ENCODE measurements at places on chromosomes 12 and 14.

- DNase-seq: no peak
These were observed 38.6 kb downstream of the DGLUCY start for GRCh38 chr14:91152499-91152898.

DNA sequence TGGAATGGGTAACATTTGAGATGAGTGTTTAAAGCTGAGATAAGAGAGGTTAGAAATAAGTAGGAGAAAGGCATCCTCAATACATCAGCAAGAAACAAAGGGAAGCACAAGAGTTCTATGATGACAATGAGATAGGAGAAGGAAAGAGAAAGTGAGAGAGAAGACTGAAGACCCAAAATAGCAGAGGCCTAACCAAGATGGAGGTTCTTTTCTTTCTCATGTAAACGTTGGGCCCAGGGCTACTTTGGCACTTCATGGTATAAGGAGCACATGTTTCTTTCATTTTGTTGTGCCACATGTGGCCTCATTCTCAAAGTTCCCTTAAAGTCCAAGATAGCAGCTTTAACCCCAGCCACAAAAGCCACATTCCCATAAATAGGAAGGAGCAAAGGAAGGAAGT is 120.5 kb upstream of the RMST start:
- DNase-seq: no peak

- DNase-seq: no peak
These were observed 114.6 kb downstream of the PPFIA2 start for GRCh38 chr12:81644503-81644902.

GRCh38 chr12:124170760-124171159 is 124.1 kb upstream of the RFLNA start:
- no peak for DNase-seq

- DNase-seq: no peak
These were observed 36.3 kb upstream of the BBS10 start for GRCh38 chr12:76384560-76384959.

- no peak for DNase-seq
These were observed 213.6 kb downstream of the C12orf42 start for GRCh38 chr12:103282124-103282523.

- no peak for DNase-seq
These were observed 2.4 kb downstream of the FOS start for GRCh38 chr14:75280831-75281653.

DNA sequence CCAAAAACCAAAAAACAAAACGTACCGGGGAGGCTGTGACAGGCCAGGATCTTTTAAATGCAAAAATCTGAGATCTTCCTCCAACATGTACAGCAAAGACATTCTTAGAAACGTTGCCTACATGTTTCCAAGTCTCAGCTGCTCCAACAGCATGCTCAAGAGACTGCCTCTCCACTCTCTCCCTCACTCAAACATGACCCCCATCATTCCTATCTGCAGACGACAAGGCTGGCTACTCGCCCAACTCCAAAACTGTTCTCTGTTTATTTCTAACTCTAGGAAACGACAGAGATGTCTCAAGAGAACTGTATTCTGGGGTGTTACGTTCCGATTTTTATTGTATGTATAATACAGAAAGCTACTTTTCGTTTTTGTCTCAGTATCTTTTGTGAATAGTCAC is 57.5 kb upstream of the TMCC3 start:
- DNase-seq: no peak

- DNase-seq: no peak
These were observed 14.8 kb downstream of the JDP2 start for GRCh38 chr14:75442642-75443041.

DNA sequence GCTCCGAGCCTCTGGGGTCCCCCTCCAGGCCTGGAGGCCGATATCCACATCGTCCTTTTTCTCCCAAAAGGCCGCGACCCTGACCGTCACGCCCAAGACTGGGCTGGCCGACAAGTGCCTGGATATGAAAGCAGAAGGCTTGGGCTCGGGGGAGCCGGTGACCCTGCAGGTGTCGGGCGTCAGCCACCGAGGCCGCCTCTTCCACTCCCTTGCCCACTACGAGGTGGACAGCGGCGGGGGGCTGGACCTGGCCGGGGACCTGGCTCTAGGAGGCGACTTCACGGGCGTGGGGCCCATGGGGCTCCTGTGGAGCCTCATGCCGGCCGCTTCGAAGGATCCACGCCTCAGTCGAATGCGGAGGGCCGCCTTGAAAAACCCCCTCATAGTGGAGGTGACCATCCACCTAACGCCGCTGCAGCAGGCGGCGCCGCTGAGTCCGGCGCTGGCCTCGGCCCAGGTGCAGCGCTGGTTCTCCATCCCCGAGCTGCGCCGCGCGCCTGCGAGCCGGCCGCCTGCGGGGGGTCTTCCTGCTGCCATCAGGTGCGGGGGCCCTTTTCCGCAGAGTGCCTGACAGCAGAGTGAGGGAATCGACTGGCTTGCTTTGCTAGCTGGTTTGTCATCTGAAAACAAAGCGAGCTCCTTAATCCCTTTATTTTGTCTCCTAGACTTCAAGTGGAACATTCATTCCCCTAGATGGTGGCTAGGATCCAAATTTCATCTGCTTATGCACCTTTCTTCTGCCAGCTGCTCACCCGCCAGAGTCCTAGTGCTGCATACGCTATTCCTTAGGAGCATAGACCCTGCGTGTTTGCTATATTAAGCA is 10.6 kb upstream of the DNAL1 start:
- DNase-seq: no peak

GRCh38 chr12:59115526-59115925 is 195.2 kb upstream of the LRIG3 start:
- DNase-seq: no peak

- no peak for DNase-seq
These were observed 21.5 kb upstream of the OAS1 start for GRCh38 chr12:112885236-112885635.

- DNase-seq: no peak
These were observed 13.2 kb upstream of the KLRF1 start for GRCh38 chr12:9813821-9814798.

DNA sequence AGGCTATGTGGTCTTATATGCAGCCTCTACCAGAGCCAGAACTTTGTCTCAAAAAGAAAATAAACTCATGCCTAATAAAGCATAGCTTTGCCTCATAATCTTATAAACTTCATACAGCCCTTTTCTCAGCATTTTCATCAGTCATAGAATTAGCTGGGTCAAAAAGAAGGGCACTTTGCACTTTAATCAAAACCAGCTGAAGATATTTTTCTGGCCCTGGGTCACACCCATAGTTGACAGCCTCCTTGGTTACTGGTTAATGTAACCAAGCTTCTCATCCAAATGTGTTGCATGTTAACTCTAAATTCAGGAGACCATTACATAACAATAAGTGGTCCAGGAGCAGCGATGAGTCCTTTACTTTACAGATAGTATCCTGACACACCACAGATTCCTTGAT is 558.2 kb downstream of the FLRT2 start:
- no peak for DNase-seq

DNA sequence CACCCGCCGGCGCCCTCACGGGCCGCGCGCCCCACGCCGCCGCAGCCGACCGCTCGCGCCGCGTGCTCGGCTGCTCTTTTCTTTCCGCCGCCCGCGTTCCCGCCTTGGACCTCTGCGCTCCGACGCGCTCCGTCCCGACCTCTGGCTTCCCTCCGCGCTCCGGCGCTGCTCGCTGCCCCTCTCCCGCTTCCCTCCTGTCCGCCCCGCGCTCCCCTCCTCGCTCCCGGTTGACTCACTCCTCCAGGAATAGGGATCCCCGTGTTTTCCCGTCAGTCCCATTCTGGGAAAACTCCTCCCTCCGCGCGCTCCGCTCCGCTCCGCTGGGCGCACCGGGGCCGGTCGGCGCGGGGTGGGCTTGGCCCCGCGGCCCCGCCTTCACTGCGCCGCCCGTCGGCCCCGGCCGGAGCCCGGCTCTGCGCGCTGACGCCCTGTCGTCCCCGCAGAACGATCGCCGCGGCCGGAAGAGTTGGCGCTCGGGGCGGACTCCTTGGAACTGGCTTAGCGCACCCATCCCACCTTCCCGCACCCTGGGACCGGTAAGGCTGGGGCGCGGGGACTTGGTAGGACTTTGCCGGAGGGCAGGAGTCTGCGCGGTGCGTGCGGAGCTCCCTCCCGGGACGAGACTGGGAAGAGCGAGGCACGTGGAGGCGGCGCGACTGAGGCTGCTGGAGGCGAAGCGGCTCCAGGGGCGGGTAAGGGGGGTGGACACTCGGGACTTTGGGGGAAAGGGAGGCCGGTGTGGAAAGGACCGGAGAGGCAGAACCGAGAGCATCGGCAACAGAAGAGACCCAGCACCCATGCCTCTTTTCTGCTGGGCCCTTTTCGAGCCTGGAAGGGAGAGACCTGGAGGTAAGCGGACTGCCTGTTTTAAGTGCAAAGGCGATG is 550 bp downstream of the TEAD4 start:
- no peak for DNase-seq

GRCh38 chr12:47837190-47838171 is 17.8 kb upstream of the HDAC7 start:
- no peak for DNase-seq

GRCh38 chr12:12263909-12264308 is 2.9 kb downstream of the LRP6 start:
- no peak for DNase-seq

DNA sequence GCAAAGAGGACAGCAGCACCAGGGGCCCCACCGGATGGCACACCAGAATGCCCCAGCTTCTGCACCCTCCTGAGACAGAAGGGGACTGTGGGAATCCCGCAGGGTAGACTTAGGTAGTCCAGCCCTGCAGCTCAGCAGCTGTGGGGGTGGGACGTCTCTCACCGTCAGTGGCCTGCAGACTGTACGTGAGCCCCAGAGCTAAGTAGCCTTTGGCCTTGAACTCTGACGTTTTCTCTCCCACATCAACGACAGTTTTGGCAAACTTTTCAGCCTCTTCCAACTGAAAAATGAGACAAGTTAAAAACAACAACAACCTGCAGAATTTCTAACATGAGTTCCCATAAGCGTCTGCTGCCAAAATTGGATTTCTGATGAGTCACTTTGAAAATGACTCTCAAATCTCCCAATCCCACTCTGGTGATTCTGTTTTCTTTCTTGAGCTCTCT is 161.4 kb downstream of the TTC7B start:
- DNase-seq: no peak

DNA sequence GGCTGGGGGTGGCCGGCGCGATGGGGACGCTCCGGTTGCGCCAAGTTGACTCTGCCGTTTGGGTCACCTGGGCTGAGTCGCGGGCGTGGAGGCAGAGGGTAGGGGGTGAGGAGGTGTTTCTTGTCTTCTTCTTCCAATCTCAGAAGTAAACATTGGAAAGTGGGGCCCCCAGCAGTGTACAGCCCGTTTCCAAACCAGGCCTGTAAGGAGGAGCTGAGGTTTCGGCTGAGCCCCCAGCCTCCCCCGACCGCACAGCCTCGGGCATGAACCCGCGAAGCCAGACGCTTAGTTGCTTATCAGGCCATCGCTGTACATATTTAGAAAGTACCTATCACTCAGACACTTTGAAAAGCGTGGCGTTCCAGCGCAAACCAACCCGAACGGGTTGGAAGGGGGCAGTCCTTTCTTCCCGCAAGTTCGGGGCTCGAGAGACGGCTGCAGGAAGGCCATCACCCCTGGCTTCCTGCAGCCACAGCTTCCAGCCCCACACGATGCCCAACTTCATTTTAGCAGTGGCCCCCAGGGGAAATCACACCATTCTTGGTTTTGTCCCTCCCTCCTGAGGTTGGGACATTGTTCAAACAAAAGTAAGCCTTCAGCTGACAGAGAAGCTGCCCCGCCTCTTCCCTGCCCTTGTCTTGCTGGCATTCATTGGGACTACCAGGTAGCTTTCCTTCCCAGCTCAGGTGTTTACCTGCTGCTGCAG is 164.1 kb downstream of the ZFP36L1 start:
- no peak for DNase-seq

DNA sequence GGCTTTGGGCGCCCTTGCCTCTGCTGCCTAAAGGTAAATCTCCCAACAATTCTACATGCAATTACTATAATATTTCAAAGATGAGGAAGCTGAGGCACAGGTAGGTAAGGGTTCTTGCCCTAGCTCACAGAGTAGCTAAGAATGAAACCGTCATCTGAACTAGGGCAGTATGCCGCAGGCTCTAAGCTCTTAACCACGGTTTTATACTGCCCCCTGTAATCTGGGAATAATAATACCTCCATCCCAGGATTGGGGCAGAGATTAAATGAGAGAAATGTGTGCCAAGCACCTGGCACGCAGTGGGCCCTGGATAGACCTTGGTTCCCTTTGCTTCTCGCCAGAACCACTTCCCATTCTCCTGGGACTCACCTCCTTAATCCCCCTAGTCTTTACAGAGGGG is 1.5 kb upstream of the HRK start:
- DNase-seq: no peak

GRCh38 chr14:52266782-52267181 is 716 bp upstream of the PTGDR start:
- no peak for DNase-seq

DNA sequence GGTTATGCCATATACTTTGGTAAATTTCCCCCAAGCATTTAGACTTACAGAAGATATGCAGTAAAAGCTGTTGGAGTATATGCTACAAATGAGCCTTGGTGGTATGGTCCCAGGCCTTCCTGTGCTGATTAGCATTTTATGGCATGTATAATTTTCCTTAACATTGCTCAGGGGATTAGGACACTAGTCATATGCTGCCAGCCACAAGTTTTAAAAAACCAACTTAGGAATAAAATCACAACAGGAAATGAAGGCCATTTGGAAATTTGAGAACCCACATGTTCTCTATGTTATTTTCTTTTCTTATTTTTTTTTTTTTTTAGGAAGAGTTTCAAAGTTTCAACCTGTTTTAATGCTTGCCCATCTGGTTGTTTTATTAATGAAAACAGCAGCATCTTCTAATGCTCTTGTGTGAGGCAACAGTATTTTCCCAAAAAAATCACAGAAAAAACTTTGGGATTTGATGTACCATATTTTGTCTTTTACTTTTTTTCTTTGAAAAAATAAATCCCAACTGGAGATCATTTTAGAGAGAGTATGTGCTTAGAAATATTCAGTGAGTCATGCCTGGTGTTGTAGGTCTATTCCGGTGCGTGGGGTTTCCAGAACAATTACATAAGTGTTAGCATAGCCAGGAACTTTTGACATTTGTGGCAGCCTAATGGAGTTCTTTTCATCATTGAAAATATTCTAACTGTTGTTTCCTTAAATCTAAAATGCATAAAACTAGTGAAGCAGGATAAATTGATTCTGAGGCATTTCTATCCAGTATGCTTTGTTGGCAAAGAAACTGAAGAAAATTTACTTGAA is 21.7 kb upstream of the DUSP6 start:
- DNase-seq: no peak

GRCh38 chr14:53526200-53526599 is 373.1 kb upstream of the DDHD1 start:
- DNase-seq: no peak

DNA sequence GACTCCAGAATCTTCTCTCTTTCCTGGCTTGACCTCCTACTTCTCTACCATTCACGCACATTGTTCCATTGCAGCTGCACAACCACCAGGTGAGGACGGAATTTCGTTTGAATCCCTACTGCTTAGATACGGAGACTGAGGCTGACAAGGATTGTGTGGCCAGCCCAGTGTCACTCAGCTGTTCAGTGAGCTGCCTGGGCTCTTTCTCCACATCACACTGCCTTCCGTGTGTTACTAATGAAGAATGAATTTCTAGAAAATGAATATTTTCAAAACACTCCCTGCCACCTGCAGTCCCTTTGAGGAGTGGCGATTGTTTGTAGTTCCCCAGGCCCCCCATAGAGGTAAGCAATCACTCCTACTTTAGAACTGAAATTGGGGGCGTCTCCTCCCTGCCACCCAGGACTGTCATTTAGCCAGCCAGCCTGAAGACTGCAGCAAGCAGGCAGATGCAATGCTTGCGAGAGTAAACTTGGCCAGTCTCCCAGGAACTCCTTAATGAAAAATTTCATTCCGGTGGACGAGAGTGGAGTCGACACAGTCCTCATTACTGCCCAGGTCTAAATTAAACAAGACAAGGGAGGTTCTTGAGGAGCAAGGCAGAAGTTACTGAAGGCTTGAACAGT is 239.7 kb downstream of the SLC41A2 start:
- no peak for DNase-seq

GRCh38 chr12:1907652-1908611 is 10.5 kb downstream of the CACNA2D4 start:
- no peak for DNase-seq

All from NCI-H187 (cell line).